ENCODE measurements at places on chromosomes 16 and 17.

DNA sequence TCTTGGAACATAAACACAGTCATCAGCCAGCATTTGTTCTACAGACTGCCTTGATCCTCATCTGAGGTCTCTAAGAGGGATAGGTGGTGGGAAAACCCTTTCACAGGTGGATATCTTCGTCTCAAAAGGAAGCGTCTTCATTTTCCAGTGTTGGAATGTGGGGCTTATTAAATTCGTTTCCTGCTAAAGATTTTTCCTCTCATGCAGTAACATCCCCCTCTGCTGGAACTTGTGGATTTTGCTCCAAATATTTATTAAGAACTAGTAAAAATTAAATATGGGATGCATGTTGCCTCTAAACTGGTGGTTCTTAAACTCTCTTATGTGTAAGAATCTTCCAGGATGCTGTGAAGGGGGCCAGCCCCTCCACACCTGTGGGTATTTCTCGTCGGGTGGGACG is 20.1 kb upstream of the MLYCD start:
- DNase-seq: no peak

DNA sequence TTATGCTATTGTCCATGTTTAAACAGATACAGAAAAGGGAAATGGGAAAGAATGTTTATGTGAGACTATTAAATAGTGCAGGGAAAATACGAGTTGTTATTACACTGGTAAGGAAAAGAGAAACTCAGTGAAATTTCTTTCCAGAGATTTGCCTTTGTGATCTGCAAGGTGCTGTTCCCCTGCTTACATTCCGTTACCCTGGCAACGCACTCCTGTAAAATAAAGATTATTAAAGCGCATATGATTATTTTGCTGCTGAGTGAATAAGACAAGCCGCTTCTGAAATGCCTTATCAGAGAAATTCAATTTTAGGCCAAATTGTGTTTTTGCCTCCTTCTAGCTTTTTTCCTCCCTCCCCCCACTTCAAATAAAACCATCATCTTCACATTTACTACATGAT is 328.6 kb upstream of the PMFBP1 start:
- DNase-seq: no peak

DNA sequence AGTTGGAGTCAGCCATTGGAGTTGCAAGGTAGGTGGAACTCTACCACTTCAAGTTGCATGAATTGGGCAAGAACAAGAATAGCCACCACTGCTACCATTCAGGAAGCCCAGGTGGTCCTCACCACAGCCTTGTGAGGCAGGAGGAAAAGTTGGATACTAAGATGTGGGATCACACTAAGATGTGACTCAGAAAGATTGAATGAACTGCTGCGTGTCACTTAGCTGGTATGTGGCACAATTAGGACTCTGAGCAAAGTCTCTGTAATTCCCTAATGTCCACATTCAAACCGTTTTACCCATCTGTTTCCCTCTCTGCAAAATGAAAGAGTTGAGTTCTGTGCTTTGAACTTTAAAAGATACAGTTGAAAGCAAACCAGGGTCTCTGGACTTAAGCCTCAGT is 44.7 kb upstream of the HS3ST3A1 start:
- DNase-seq: no peak

DNA sequence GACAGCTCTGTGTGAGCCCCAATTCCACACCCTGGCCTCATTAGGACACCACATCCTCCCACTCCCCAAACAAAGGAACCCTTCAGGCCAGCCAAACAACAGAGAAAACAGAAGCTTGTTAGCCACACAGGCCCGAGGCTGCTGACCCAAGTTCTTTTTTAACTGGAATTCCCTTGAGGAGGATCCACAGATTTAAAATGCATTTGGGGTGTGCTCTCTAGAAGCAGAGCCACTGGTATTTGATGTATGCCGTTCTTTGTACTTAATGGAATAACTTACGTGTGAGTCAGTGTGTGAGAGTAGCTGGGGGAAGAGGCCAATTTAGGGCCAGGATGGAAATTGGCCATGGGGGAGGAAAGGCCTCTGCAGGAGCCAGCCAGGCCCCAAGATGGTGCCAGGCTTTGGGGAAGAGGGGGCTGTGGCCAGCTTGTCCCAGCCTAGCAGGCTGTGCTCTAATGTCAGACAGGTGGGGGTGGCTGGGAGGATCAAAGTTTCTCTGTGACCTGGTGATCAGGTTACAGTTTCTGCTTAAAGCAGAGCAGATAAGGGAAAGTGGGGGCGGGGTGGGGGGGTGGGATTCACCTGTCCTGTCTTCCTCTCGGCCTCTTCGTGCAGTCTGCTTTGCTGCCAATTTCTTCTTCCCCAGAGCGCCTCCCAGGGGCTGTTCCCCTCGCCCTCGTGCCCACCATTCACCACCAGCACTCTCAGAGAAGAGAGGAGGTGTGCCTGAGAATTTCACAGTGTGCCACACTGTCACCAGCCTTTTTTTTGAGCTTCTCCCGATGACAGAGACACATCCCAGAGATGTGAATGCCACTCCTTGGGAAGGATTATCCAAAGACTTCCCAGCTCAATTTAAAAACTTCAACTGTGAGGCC is 50.8 kb downstream of the TOM1L2 start:
- no peak for DNase-seq

Data from CD4-positive, alpha-beta T cell treated with Interleukin-10 for 1 hour (primary cell).